ENCODE measurements at places on chromosomes 2 and 18.
A peak's percentile ranks its signal among the peaks of the same experiment; 100 is the strongest.

DNA sequence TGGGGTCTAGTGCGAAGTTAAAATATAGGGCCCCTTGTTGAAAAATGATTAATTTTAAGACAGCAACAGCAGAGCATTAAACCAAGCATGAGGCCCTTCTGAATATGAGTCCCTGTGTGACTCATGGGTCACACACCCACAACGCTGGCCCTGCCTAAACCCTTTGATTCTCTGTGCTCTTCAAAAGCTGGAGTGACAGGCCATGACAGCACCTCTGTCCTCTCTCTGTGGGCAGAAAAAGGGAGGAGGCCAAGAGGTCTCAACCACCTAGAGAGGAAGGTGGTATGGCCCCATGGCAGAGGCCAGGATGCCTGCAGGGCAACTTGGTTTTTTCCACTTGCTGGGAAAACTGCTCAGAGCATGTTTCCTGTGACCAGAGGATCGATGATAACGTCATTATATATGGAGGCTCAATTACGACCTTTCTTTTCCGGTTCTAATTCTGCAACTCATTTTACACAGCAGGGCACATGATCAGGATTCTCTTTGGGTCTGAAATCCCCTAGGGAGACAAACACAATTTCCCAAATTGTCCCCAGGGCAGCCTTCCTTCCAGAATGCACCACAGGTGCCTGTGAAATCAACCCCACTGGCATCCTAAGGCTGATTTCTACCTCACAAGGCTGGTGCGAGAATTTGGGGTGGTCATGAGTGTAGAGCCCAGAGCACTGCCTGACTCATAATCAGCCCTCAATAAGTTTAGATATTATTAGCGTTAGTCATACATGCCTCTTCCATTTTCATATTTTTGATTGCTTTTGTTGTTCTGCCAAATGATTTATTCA lies 102.0 kb upstream of the PPP1CB start:
- DNase-seq = peak; percentile 98

DNA sequence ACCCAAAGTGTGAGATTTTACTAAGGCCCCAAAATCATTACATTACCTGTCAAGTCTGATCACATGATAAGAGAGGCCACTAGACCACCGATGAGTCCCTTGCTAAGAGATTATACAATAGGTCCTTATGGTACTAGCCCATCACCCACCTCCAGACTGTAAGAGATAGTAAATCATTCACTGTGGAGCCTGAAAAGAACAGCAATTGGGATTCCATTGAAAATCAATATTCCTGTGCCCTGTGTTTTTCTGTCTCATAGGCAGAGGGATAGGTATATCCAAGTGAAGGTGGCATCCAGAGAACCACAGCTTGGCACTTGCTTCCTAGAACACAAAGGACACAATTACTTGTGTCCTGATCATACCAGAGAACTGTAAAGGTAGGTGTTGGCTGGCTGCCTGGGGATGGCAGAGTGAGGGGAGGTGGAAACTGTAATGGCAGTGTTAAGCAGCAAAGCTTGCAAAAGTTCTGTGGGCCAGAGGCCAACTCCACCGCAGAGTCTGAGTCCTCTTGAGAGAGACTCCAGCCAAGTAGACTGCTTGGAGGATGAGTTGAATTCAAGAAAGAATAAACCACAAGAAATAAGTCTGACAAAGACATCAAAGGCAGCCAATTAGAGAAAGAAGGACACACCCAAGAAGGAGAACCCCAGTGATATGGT lies 102.0 kb upstream of the PIEZO2 start:
- DNase-seq = no peak

DNA sequence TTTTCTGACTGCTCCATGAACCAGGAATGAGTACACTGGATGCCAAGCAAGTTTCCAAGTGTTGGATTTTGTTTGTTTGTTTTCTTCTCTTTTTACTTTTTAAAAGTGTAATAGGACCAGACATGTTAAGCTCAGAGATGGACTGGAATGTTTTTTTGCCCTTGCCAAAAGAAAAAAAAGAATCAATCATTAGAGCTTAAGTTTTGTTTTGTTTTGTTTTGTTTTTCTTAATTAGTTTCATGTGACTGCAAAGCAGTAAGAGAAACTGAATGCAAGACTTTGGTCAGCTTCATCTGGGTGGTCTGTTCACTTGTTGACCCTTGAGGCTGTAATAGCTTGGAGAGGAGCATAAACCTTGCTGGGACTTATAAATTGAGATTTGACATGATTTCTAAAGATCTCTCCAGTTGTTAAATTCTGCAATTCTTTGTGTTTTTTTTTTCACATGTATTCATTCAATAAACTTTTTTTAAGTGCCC lies 42.4 kb upstream of the SLC1A4 start:
- DNase-seq = no peak

DNA sequence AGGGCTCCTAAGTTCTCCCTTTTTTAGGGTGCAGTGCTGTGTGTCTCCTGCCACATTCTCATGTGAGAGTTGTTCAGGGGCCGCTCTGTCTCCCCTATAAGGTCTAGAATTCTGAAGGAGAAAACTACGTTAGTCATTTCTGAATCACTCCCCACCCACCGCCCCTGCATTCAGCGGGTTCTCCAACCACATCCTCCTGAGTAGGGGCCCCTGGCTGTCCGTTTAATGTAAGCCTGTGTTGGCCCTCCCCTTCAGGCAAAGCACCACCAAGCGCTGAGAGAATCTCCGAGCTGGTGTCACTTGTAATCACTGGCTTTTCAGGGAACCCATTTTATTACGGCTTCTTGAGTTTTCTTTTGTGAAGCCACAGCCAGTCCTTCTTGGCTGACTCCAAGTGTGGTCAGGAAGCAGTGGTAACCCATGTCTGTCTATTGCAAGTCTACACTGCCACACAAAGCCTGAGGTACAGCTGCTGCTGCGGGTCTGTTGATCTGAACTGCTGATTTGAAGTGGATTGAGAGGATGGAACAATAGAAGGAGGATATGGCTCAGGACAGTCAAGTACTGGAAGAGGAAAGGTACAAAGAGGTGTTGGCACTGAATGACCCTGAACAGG lies 16.9 kb downstream of the LCT start:
- DNase-seq = no peak

DNA sequence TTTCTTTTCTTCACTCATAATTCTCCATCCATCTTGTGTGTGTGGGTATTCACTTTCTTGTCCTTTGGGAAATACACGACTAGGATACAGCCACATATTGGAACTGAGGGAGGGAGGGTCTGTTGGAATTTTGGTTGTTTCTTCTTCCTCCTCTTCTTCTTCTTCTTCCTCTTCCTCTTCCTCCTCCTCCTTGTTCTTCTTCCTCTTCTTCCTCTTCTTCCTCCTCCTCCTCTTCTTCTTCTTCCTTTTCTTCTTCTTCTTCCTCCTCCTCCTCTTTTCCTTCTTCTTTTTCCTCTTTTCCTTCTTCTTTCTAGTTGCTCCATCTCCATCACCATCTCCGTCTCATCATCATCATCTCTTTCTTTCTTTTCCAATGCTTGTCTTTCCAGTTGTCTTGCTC lies 1307.3 kb upstream of the ZEB2 start:
- DNase-seq = no peak

DNA sequence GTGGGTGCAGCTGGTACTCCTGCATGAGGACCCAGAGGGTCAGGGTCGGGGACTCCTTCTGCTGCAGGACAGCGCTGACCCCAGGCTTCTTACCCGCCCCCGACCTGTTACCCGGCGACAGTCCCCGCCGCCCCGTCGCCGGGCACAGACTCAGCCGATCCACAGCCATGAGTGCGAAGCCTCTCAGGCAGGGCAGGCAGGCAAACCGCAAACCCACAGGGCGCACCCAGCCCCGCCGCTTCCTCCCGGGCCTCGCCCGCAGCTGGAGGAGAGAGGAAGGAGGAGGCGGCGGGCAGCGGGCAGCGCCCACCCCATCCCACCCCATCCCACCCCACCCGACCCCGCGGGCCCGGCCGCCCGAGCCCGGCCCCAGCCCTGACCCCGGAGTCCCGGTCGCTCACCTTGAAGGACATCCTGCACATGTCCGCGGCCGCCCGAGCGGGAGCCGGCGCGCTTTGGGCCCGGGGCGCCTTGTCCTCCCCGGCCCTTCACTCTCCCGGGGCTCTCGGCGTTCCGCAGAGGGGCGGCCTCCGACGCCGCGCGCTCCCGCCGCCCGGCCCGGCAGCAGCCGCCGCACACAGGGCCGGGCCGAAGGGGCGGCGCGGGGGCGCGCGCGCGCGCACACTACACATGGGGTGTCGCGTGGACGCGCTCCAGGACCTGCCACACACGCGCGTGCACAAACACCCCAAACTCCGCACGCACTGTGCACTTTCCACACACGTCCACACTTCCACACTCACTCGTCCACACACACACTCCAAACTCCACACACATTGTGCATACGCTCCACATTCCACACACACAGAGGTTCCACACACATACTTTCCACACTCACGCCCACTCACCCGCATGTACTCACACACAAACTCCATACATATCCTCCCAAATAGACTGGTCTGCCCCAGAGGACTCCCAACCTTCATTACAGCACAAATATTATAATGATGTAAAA lies at the start of gene ANKRD29:
ANKRD29 (minus strand) TSS at position 603 of the 955 bp plus-strand sequence; CDS start at position 422, 181 bp downstream.
- peak; percentile 69 for DNase-seq

DNA sequence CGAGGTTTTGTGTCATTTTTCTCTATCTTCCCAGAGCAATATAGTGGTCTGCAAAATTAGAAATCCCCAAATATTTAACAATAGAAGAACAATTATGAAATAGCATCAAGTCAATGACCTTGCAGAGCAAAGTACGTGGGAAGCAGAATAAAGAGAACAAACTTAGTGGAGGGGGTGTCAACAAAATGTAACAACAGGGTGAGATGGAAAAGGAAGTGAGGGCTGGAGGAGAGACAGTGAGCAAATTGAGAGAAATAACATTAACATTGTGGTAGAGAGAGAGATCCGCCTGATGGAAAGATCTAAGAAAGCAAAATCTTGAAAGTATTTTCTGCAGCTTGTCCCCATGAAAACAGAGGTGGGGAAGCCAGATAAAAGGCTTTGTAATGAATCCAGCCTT lies 23.4 kb downstream of the ARHGAP15 start:
- no peak for DNase-seq

DNA sequence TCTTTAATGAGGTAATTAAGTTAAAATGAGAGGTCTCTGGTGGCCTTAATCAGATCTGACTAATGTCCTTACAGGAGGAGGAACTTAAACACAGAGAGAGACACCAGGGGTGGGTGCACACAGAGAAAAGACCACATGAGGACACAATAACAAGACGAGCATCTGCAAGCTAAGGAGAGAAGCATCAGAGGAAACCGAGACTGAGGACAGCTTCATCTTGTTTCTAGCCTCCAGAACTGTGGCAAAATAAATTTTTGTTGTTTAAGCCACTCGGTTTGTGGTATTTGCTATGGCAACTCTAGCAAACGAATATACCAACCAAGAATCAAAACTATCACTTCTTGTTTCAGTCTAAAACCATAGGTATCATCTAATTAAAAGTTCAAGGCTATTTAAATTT lies 400.1 kb downstream of the PID1 start:
- no peak for DNase-seq

DNA sequence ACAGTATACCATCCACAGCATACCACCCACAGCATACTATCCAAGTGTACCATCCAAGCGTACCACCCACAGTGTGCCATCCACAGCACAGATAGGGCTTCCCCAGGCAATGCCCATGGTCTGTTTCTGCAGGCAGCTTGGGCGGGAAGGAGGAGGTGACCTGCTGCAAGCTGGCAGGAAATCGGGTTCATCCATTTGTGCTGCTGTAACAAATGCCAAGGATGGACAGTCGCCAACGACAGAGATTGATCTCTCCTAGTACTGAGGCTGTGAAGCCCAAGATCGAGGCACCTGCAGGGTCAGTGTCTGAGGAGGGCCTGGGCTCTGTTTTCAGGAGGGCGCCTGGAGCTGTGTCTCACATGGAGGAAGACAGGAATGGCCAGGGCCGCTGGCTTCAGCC lies 93.6 kb upstream of the SNTG2 start:
- no peak for DNase-seq

GRCh38 chr2:129957891-129958290 lies 21.6 kb upstream of the RAB6C start:
- no peak for DNase-seq

- DNase-seq = no peak
Measured at GRCh38 chr2:152504618-152505017, 169.6 kb downstream of the FMNL2 start.
